ENCODE measurements at places on chromosomes 5 and 9.

DNA sequence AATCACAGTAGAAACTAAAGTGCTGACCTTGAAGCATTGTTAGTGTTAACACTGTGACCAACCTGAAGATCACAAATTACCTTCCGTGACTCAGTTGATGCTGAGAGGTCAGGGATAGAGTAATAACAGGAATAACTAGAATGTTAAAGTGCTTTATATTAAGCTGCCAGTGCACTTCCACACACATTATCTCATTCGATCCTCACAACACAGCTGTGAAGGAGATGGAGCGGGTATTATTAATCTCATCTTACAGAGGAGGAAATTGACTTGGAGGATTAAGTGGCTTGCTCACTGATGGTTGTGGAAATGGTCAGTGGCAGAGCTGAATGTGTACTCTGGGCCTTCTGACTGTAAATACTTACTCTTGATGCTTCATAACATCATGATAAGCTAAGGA, 252.5 kb upstream of the DMRT1 start:
- no peak for DNase-seq

DNA sequence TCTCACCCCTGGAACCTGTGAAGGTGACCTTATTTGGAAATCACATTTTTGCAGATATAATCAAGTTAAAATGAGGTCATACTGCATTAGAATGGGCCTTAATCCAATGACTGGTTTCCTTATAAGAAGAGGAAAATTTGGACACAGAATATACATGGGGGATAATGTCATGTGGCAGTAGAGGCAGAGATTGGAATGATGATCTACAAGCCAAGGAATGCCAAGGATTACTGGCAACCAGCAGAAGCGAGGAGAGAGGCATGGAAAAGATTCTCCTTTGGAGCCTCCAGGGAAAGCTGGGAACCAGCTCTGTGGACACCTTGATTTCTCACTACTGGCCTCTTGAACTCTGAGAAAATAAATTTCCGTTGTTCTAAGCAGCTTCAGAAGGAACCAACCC, 20.2 kb upstream of the CEP78 start:
- no peak for DNase-seq

GRCh38 chr5:52961274-52961681, 27.9 kb upstream of the ITGA2 start:
- no peak for DNase-seq

GRCh38 chr5:134523543-134524271, 1.8 kb upstream of the JADE2 start:
- no peak for DNase-seq

- DNase-seq, result no peak
Observed at GRCh38 chr9:94663140-94663539, 23.8 kb upstream of the FBP1 start.

DNA sequence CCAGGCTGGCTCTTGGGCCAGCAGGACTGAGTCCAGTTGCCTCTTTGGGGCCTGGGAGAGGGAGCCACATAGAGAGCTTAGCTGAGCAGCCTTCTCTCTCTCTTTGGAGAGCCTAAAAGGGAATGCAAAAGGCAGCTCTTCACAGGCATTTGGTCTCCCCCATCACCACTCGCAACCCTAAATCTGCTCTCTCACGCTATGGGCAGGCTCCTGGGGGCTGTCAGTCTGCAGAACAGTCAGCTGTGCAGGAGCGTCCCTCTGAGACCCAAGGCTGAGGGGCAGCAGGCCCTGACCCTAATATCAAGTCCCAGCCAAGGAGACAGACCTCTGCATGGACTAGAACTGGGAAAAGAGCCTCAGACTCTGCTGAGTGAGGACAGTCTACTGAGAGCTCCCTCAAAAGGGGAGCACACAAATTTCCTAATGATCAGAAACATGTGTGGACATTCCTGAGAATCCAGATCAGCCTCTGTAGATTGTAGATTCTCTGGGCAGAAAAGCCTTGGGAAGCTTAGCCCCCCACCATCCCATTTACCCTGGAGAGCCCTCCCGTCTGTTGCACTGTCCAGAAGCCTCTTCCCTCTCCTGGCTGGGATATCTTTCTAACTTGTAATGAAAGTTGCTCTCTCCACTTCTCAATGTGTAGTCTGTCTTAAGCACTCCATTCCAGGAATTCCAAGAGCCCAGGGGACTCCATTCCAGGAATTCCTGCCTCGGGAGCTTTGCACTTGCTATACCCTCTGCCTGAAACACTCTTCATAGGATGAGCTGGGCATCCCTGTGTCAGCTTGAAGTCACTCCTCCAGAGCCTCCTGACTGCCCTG, 79.4 kb downstream of the FAM114A2 start:
- no peak for DNase-seq

DNA sequence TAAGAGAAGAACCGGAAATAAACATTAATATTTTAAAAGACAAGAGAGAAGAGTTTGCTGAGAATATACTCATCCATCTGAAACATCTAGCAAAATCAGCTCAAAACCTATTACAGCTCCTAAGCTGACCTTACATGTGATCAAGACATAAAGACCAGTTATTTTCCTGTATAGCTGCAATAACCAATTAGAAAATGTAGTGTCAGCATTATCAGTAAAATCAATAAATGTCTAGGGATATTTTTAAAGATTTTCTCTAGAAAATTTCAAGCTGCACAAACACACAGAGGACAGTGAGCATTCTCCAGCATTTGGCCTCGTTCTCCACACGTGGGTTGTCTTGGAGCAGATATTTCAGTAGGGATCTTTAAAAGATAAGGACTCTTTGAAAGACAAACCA, 127.6 kb upstream of the CACNA1B start:
- no peak for DNase-seq

- peak; percentile 0 for DNase-seq
Observed at GRCh38 chr9:119074017-119074416, 295.2 kb downstream of the BRINP1 start.

DNA sequence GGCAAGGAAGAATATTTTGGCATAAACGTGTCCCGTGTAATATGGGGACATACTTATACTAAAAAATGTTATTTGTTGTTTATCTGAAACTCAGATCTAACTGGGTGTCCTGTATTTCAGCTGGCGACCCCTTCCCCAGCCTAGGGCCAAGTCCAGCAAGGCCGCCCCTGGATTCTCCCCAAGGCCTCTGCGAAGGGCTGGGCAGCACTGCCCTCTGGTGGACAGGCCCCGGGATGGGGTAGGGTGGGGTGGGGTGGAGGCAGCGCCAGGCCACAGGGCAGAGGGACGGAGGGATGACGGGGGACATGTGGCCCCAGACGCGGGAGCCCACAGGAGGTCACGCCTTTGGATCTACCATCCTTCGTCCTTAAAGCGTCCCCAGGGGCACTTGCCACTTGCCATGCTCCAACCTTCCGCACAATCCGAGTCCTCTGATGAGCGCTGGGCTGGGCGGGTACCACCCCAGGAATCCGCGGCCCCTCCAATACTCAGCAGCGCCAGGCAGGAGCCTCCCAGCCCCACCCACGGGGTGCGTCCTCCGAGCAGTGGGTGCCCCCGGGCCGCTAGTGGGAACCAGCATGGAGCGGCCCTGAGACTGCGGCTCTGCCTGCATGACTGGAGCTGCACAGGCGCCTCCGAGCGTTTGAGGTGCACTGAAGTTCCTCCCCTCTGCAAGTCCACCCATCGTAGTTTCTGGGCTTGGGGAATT, 7.1 kb upstream of the AGPAT2 start:
- peak; percentile 31 for DNase-seq

DNA sequence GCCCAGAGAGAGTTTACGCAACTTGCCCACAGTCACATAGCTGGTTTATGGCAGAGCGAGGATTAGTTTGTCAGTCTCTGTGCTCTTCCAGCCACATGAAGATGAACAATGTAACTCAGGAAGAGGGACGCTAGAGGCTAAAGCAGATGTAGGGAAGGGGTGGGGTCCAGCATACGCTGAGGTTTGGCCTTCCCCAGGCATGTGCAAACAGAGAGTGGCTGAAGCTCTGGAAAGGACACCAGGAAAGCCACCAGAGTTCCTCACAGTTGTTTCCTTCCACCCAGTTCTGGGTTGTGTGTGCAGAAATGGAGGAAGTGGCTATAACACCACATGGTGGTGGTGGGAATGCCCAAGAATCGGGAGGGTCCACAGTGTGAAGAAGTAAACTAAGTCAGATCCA, 60.0 kb downstream of the SNX18 start:
- no peak for DNase-seq

DNA sequence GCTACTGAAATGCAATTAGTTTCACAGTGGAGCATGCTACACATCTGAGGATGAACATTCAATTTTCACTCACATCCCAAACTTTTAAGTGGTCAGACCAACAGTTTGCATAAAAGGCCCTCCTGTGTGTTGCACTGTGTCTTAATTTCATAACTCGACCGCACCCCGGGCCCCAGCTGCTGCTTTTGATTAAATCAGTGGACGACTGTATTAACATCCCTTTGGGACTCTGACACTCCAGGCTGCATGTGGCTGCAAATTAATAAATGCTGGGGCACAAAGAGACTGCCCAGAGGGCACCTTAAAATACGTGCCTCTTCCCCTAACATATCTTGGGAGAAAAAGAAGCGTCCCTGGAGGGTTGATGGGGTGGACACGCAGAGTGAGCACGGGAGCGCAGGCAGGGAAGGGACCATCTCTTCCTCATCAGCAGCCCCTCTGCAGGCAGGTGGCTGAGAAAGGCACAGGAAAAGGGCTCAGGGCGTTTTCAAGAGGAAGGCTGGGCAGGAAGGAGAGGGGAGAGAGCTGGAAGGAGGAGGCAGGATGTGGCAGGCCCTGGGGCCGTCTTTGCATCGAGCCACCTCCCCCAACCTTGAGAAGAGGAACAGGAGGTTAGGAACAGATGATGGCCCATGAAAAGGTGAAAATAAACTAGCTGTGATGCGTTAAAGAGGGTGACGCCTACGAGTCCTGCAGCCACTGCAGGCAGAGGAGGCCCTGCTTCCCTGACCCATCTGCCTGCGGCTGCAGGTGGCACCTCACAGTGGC, 18.6 kb downstream of the MED10 start:
- DNase-seq, result no peak

- DNase-seq, result no peak
Observed at GRCh38 chr5:15544039-15544438, 44.1 kb downstream of the FBXL7 start.

DNA sequence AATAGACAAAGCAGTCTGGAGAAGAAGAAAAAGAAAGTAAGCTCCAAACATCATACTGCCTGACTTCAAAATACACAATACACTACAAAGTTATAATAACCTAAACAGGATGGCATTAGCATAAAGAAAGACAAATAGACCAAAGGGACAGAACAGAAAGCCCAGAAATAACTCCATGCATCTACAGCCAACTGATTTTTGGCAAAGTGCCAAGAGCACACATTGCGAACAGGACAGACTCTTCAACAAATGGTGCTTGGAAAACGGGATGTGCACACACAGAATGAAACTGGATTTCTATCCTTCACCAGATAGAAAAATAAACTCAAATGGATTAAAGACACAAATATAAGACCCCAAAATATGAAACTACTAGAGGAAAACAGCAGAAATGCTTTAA, 66.6 kb upstream of the SPATA31E1 start:
- no peak for DNase-seq

DNA sequence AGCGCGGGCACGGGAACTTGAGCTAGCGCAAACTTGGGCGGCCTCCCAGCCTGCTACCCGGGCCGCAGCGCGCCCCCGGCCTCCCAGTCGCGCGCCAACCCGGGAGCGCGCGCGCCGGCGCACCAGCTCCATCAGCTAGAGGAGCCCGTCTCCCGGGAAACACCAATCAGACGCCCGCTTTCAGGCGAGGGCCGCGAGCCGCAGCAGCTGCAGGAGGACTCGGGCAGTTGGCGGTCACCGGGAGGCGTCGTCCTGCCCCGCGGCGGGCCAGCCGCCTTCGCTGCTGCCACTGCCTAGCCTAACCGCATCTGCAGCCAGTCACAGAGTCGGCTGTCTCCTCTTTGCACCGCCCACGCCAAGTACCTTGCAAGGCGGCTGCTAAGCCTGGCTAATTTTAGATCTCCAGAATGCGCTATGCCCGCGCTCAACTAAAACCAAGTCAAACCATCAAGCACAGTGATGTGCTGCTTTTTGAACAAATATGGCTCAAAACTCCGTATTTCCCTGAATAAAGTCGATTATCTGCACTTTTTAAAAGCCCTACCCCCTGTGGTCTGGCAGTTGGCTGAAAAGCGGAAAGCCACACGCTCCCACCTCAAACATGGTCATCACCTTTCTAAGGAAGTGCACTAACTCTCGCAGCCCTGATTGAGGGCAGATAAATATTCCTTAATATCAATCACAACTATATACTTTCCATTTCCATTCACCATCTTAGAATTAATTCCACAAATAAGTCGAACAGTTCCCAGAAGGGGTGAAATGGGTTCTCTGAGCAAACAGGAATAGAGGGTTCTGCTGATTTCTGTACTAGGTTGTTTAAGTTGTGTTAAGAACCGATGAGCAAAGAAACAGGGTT, 221.8 kb downstream of the MEF2C start:
- peak; percentile 43 for DNase-seq

DNA sequence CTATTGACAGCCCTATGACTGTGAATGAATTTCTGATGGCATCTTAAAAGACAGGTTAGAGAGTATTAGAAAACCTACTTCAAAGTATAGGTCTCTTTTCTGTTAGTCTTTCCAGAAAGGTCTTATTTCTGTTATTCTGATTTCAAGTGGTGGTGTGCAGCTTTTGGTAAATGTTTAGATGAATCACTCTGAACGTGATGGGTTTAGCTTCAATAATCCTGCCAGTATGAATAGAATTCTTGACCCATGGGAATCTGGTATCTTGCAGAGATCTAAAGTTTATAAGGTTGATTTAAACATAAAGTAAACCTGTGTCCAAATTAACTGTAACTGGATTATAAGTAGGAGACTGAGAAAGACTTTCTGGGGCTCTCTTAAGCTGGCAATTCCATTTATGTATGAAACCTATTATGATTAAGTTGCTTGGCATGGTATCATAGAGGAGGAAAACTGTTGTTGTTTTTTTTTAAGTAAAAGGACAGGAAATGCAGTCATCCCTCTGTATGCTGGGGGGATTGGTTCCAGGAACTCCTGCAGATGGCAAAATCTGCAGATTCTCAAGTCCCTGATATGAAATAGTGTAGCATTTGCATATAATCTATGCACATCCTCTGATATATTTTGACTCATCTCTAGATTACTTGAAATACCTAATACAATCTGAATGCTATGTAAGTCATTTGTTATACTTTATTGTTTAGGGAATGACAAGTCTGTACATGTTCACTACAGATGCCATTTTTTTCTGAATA, 77.0 kb upstream of the ADAMTS19 start:
- DNase-seq, result no peak

- DNase-seq, result no peak
Observed at GRCh38 chr5:39131210-39132127, 57.3 kb upstream of the RICTOR start.

DNA sequence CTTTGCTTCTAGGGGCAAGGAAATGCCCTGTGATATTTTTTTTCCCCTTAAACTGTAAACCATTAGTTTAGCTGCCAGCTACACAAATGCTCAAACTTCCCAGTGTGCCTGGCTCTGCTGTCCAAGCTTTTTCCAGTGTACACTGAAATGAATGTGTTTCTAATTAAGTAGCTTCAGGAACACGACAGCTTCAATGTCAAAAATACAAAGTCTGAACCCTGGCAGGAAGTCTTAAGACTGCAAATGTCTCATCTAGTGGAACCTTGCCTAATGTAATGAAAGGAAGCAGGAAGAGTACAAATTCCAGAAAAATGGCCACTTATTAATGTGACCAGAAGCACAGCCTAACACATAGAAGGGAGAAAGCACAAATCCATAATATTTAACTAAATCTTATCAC, 255.2 kb downstream of the CRB2 start:
- DNase-seq, result no peak

Measured in activated naive CD8-positive, alpha-beta T cell treated with anti-CD3 and anti-CD28 coated beads for 36 hours (primary cell).